ENCODE measurements at places on chromosomes 1 and 21. TPM values are rescaled to one million over a fixed set of nuclear protein-coding genes. Genes with fewer than 3 reads are reported as not detected.

FMO4 gene
- total RNA-seq: 2.0 TPM

OR2M3 gene
- total RNA-seq: not detected

GIPC2 gene
- total RNA-seq: 0.79 TPM

DNA sequence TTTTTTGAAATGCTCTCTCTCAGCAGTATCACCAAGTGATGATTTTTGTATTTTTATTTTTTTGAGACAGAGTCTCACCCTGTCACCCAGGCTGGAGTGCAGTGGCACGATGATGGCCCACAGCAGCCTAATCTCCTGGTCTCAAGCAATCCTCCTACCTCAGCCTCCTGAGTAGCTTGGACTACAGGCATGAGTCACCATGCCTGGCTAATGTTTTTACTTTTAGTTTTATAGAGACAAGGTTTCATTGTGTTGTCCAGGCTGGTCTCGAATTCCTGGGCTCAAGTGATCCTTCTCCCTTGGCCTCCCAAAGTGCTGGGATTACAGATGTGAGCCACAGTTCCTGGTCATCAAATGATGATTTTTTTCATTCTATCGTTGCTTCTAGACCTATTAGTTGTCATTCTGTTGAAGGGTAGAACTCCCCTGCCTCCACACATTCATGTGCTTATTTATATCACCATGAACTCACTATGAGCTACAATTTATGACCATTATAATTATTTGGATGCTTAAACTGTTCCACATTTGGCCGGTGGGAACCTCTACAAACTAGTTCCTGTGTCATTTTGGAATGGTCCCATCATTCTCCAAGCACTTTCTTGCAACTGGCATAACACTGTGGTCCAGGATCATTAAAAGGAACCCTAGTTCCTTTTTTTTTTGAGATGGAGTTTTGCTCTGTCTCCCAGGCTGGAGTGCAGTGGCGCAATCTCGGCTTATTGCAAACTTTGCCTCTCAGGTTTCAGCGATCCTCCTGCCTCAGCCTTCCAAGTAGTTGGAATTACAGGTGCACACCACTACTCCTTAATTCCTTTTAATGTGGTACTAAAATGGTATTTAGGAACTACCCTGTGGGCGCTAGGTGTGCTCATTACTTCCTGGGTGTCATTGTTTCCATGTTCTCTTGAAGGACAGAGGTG lies 20.2 kb upstream of the TOR3A start:
- DNase-seq: no peak
- no peaks in the 10 kb centered on the region for H3K4me1 ChIP-seq
- peaks cover 53% of the 10 kb centered on the region for H3K36me3 ChIP-seq
- no peak overlapping the region for H3K27ac ChIP-seq
- no peaks in the 10 kb centered on the region for H3K27me3 ChIP-seq
- no peak overlapping the region for H3K4me3 ChIP-seq

CELA3B gene
- total RNA-seq: not detected

DNA sequence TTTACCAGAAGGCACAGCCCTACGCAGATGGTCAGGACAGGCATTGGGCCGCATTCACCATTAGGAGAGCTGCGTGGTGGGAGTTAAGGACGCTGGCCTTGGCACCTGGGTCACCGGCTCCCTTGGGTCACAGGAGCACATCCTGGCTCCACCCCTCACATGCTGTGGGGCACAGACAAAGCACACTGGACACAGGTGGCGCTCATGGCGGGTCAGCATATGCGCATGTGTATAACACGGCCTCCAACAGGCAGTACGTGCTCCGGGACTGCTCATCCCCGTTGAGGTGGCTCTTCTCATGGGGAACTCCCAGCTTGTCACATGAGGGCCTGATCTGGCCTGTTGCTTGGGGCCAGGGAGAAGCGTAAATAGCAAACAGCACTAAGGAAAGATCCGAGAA lies 25.0 kb downstream of the PGBD5 start:
- H3K4me3 ChIP-seq: no peak overlapping the region
- H3K36me3 ChIP-seq: no peaks in the 10 kb centered on the region
- H3K27me3 ChIP-seq: no peaks in the 10 kb centered on the region
- no peaks in the 10 kb centered on the region for H3K4me1 ChIP-seq

GRCh38 chr1:165635329-165635728 lies 4.3 kb downstream of the MGST3 start:
- H3K27ac ChIP-seq: no peak overlapping the region
- H3K27me3 ChIP-seq: no peaks in the 10 kb centered on the region
- H3K36me3 ChIP-seq: peaks cover 19% of the 10 kb centered on the region

DYNLT4 gene
- total RNA-seq: not detected

DNA sequence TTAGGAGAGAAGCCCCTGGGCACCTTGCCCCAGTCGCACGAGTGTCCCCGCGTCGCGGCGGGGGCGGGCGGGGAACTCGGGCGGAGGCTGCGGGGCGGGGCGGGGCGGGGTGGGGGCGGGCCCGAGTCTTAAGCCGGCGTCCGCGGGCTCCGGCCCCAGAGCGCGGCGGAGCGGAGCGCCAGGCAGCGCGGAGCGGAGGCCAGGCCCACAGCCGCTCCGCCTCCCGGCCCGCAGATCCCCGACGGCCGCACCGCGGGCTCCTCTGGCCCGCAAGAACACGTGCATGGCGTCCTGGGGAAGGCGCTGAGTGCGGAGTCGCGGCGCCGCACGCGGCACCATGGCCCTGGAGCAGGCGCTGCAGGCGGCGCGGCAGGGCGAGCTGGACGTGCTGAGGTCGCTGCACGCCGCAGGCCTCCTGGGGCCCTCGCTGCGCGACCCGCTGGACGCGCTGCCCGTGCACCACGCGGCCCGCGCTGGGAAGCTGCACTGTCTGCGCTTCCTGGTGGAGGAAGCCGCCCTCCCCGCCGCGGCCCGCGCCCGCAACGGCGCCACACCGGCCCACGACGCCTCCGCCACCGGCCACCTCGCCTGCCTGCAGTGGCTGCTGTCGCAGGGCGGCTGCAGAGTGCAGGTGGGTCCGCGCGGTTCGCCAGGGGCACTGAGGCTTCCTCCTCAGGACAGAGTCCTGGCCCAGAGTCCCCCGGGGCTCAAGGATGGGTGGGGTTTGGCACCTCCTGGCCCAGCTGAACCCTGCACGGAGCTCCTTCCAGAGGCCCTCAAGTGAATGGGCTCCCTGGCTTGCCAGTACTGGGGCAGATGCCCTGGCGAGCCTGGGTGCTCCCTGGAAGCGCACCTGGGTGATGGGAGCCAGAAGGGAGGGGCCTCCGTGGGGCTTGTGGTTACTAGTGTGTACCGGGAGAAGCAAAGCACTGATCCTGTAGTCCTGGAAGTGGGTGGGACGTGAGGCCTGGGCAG lies at the start of gene ESPN:
ESPN (plus strand) TSS at position 158 of the 975 bp plus-strand sequence; CDS start at position 338, 180 bp downstream.
- H3K36me3 ChIP-seq: no peaks in the 10 kb centered on the region
- peak; percentile 66 for DNase-seq
- no peak within 1 kb of the TSS for H3K4me3 ChIP-seq
- no peak within 1 kb of the TSS for H3K27ac ChIP-seq

DNA sequence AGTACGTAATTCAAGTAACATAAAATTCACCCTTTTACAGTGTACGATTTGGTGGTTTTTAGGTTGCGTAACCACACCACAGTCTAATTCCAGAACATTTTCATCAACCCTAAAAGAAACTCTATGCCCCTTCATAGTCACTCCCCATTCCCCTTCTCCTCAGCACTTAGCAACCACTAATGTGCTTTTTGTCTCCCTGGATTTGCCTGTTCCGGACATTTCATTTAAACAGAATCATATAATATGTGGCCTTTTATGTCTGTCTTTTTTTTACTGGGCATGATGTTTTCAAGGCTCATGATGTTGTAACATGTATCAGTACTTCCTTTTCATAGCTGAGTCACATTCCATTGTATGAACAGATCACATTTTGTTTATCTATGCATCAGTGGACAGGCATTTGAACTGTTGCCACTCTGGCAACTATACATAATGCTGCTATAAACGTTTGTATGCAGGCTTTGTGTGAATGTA lies 20.8 kb downstream of the OBSCN start:
- peaks cover 78% of the 10 kb centered on the region for H3K36me3 ChIP-seq
- no peak overlapping the region for H3K27ac ChIP-seq
- no peak overlapping the region for H3K4me3 ChIP-seq
- H3K4me1 ChIP-seq: no peaks in the 10 kb centered on the region
- no peak for DNase-seq
- H3K27me3 ChIP-seq: no peaks in the 10 kb centered on the region

- no peaks in the 10 kb centered on the region for H3K27me3 ChIP-seq
- H3K4me1 ChIP-seq: no peaks in the 10 kb centered on the region
Measured at GRCh38 chr1:150619576-150620509, 9.6 kb downstream of the ENSA start.

DNA sequence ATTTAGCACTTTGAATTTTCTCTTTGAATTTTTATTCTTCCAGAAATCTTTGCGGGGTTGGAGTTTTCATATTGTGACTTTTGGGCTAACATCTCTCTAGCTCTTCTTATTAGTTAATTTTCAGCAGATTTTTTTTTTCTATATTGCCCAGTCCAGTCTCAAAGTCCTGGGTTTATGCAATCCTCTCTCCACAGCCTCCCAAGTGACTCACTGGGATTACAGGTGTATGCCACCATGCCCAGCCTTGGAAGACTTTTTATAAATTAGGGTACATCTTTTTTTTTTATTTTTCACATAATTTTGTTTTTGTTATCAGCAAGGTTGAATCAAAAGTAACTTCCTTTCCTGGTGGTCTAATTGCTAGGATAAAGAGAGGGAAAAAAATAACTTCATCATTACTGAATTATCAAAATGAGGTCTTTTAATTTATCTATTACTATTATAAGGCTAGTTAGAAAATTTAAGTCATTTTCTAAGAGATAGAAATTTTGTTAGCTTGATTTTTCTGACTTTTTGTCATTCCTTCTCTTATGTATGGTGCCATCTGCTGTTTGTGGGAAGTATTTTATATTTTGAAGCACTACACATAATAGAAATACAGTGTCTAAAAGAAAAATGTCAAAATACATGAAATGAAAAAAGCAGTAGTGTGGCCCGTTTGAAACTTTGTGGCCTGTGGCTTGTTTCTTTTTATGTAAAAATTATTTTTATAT lies 273.4 kb upstream of the CACYBP start:
- H3K27me3 ChIP-seq: no peaks in the 10 kb centered on the region
- no peak overlapping the region for H3K4me3 ChIP-seq
- no peak for DNase-seq
- H3K4me1 ChIP-seq: no peaks in the 10 kb centered on the region
- H3K27ac ChIP-seq: no peak overlapping the region

GRCh38 chr1:200684015-200684414 lies 14.3 kb upstream of the DDX59 start:
- no peak overlapping the region for H3K4me3 ChIP-seq
- H3K4me1 ChIP-seq: no peaks in the 10 kb centered on the region
- DNase-seq: no peak

DNA sequence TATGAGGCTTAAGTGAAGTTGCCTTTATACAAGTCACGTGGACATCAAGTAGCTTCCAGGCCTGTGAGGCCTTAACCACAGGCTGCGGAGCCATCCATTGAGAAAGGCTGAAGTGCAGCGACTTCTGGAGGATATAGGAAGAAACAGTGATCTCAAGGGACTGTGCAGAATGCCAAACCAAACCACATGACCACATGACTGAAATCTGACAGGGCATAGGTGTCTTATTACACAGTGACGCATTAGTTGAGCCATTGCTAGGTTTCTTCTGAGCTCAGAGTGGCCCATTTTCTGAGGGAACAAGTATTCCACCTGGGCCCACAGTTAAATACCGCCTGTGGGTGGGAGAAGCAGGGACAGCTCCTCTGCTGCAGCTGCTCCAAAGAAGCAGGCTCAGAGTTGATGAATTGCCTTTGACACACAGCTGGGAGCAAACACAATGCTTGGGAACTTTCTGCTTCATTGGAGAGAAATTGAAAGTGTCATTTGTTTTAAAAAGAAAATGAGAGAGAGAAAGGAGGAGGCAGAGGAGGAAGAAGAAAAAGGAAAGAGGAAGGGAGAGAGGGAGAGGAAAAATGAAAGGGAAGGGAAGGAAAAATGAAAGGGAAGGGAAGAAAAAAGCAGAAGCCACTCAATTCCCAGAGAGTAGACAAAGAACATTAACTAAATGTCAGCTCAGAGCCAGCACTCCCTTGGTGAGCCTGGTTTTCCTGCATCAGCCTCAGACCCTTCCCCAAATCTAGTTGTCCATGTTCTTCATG lies 94.4 kb downstream of the COLGALT2 start:
- no peak overlapping the region for H3K4me3 ChIP-seq

- H3K27ac ChIP-seq: no peak overlapping the region
- H3K4me3 ChIP-seq: no peak overlapping the region
- peaks cover 68% of the 10 kb centered on the region for H3K36me3 ChIP-seq
- H3K27me3 ChIP-seq: no peaks in the 10 kb centered on the region
- peak; percentile 96 for DNase-seq
- H3K4me1 ChIP-seq: peaks cover 3% of the 10 kb centered on the region
Measured at GRCh38 chr1:151534662-151535278, 5.3 kb upstream of the TUFT1 start.

GRCh38 chr1:154931940-154932487 lies 4.5 kb downstream of the PMVK start:
- no peaks in the 10 kb centered on the region for H3K27me3 ChIP-seq
- H3K4me1 ChIP-seq: no peaks in the 10 kb centered on the region
- no peak overlapping the region for H3K4me3 ChIP-seq
- no peak for DNase-seq

UMODL1 gene
- total RNA-seq: 0.32 TPM

All from endodermal cell (in vitro differentiated cells).